Stomach (tissue), 19 donors: ENCODE measurements at places on chromosomes 4 and X. TPM values are rescaled to one million over a fixed set of nuclear protein-coding genes. Genes with fewer than 3 reads are reported as not detected.

The FAM9B gene
- not detected for total RNA-seq

The CWH43 gene
- total RNA-seq = 2.9 TPM

GRCh38 chr4:18042754-18043153 is 21.2 kb upstream of the LCORL start:
- DNase-seq = no peak

DNA sequence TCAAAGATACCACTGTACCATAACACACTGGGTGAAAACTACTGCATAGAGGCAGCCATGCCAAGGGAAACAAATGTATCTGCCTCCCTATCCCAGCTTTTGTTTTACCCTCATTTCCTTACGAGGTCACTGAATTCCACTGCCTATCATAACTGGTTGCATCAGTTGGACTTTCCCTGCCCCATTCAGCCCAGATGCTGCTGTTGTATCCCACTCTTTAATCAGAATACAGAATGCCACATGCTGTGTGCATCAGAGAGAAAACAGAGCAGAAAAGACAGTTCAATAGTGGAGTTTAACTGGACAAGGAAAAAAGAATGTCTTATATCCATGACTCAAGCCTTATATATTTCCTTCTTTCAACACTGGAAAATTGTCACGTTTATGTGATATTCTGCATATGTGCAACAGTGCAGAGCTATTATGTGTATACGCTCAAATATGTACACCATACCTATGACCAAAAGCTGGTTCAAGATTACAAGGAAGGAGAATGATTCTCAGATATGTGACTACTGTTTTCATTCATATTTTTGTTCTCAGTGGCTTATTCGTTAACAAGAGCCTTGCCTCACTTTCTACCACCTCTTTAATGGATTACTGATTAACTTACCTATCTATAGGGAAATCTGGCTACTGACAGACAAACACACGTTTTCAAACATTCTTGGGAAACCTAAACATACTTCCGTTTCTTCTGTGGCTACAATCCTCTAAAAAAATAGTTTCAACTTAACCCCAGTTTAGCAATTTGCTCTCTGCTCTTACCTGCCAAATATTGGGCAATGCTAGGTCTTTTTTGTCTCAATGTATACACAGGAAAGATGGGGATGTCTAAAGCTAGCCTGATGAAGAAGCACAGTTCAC is 378.9 kb downstream of the SMARCA1 start:
- DNase-seq = peak; percentile 5

DNA sequence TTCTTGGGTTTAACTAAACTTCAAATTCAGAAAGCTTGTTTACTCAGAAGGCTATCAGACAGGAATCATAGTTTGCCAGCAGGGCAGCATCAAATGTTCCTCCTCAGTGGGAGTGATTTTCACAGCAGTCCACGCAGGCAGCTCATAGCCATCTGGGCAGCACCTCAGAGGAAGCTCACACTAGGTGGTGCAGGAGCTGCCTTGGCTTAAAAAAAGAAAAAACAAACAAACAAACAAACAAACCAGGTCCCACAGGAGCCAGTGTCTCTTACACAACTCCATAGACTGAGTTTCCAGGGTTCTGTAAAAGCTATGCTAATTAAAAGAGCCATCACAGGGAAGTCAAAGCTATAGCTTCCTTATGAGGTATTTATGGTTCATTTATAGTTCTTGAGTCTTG is 10.5 kb upstream of the KLHL5 start:
- DNase-seq = no peak

The BRS3 gene
- total RNA-seq = not detected

The TMEM144 gene
- 2.2 TPM for total RNA-seq

The PCDH11X gene
- total RNA-seq = not detected

DNA sequence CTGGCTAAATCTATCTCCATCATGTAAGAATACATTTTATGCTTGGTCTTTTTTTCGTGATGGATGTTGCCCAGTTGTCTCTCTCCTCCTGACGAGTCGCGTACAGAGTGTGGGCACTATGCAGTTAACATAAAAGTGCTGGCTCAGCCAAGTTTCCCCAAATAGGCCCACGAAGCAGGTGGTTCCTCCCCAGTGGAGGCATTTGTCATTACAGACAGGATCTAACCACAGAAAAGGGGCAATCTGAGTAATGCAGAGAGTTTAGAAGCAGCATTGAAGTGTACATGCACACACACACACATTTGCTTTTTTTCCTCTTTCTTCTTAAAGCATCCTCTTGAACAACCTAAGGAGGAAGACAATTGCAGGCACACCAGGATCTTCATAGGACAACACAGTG is 188.7 kb upstream of the VCX start:
- no peak for DNase-seq

The PJA1 gene
- 25.3 TPM for total RNA-seq

- no peak for DNase-seq
Observed at GRCh38 chrX:147893741-147894140, 18.0 kb upstream of the FMR1 start.

DNA sequence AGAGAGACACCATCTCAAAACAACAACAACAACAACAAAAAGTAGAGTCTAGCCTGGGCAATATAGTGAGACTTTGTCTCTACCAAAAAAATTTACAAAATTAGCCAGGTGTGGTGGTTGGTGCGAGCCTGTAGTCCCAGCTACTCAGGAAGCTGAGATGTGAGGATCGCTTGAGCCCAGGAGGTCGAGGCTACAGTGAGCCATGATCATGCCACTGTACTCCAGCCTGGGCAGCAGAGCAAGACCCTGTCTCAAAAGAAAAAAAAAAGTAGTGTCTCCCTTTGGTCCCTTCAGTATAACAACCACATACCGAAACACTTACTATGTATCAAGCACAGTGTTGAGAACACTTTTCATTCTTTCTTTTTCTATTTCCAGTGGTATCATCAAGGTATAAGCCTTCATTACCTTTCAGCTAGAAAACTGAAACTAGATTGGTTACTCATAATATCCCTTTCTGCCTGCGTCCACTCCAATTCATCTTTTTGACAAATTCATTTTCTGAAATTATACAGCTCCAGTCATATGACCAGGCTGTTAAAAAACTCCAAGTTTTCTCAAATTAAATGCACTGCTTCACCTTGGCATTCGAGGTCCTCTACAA is 54.1 kb downstream of the RPS6KA3 start:
- no peak for DNase-seq

- DNase-seq = no peak
Observed at GRCh38 chr4:33080275-33080674, 2360.1 kb downstream of the PCDH7 start.

DNA sequence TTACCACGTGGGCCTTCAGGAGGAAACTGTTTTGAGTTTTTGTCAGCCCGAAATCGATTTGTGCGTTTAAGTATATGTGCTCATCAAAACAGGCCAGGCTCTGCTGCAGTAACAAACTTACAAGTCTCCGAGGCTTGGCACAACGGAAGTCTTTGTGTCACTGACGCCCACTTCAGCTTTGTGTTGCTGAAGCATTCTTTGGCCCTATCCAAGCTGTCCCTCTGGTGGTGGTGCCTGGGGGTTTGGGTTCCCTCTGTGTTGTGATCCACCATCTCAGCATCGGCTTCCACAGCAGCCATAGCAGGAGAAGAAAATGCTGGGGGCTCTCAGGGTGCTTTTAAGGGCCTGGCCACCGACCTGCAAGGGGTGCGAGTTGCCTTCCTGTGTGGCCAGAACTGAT is 176.4 kb downstream of the PTTG2 start:
- DNase-seq = no peak

- no peak for DNase-seq
Observed at GRCh38 chr4:146269228-146269653, 54.9 kb downstream of the REELD1 start.

GRCh38 chr4:76074468-76074867 is at the start of gene ART3:
TSS of gene ART3 (plus strand) at chr4:76074709. CDS start at chr4:76075890, 1,181 bp downstream.
- DNase-seq = no peak

The MAGEA9B gene
- total RNA-seq = not detected

The GPC4 gene
- 28.0 TPM for total RNA-seq

- peak; percentile 12 for DNase-seq
Observed at GRCh38 chr4:176044589-176044951, 21.1 kb upstream of the WDR17 start.

GRCh38 chr4:123520325-123520724 is 123.7 kb downstream of the SPRY1 start:
- DNase-seq = peak; percentile 44

GRCh38 chrX:55109306-55109705 is 20.5 kb downstream of the PAGE2 start:
- DNase-seq = peak; percentile 9

- peak; percentile 48 for DNase-seq
Observed at GRCh38 chr4:82811838-82812341, 13.3 kb upstream of the SCD5 start.

- DNase-seq = no peak
Observed at GRCh38 chr4:80459918-80460473, 124.5 kb downstream of the CFAP299 start.

- peak; percentile 19 for DNase-seq
Observed at GRCh38 chr4:8730159-8730558, 137.6 kb downstream of the CPZ start.

DNA sequence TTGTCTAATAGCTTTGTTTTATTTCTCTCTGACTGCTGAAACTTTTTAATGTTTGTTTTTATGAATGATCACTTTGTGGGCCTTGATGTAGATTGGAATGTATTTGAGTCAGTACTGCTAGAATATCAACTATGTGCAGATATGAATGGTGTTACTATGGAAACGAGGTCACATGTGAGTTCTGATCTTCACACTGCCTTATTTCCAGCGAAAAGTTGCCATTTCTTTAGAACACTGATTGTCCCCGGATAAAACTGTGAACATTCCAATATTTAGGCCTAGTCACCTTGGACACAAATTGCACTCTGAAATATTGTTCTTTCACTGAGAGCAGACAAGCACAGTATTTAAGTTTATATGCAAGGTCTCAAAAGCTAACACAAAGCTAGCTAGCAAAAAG is 27.2 kb upstream of the MAGED1 start:
- no peak for DNase-seq

DNA sequence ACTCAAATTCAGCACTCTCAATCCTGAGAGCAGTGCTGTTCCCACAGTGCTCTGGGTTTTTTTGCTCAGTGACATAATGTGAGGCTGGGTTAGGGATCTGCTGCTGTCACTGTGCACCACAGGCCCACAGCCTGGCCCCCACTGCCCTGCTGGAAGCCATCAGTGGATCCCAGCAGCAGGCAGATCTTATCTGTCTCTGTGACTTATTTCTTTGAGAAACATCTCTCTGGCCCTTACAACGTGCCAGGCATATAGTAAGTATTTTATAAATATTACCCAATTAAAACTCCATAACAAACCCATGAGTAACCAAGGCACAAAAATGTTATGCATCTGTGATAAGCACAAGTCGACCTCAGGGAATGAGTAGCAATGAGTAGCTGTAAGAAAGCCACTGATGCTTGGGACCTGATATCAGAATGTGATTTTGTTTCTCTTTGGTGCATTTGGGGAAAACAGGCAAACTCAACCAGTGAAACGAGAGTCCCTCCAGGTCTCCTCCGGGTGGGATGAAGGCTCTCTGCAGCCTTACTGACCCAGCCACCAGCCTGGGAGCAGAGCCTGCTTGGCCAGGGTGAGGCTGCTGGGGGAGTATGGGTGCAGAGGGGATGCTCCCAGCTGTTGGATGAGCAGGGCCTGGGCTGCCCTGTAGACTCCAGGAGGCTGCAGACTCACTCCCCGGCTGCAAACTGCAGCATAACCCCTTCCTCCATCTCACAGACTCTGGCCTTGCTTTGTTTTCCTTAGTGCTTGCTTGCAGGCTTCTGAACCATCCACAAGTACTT is 172.7 kb upstream of the LNX1 start:
- DNase-seq = no peak

GRCh38 chr4:6322761-6323566 is 53.3 kb downstream of the WFS1 start:
- DNase-seq = no peak

The SERPINA7 gene
- total RNA-seq = not detected

GRCh38 chr4:7075962-7076695 is 8.3 kb upstream of the GRPEL1 start:
- DNase-seq = no peak

- no peak for DNase-seq
Observed at GRCh38 chrX:132401935-132402334, 86.9 kb downstream of the MBNL3 start.

The ZFP42 gene
- not detected for total RNA-seq
